ENCODE measurements at places on chromosomes 1 and 21.

GRCh38 chr1:234773936-234774677 lies 164.1 kb upstream of the IRF2BP2 start:
- no peak for DNase-seq

- no peak for DNase-seq
These were observed 20.4 kb downstream of the H3-3A start for GRCh38 chr1:226082959-226083301.

- no peak for DNase-seq
These were observed 6.1 kb upstream of the C4BPA start for GRCh38 chr1:207097871-207098324.

DNA sequence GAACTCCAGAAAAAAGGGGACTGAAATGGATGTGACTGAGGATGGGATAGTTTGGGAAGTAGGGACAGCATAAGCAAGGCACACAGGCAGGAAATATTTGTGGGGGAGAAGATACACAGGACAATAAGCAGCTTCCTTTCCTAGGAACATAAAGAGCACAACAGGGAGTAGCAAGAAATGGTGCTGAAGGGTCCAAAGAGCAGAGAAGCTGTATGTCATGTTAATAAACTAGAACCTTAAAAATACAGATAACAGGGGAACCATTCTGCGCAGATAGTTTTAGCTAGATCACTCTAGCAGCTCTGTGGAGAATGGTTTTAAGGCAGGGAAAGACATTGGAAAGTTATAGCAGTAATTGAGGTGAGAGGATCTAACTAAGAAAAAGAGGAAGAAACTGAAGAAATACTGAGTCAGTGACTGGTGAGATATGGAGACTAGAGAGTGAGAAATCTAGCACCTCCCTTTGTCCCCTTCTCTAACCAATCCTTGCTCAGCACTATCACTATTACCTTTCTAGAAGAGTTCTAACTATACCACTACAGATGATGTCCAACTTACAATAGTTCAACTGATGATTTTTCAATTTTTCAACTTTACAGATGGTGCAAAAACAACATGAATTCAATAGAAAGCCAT lies 95.0 kb downstream of the CDC42BPA start:
- no peak for DNase-seq

DNA sequence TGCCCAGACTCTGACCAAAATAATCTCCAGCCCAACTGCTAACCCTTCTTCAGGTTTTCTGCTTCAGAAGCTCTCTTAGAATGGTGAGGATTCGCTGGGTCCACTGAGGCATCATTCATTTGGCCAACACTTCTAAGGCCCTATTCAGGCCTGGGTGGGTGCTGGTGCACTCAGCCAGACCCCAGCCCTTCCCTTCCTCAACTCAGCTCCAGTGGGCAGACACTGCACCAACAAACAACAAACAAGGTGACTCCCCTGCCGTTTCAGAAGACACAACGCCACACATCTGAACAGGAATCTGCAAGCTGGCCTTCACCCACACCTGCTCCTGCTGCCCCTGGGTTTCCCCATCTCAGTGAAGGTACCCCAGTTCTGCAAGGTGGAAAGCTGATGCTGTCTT lies 6.0 kb downstream of the HEYL start:
- DNase-seq = no peak

- DNase-seq = no peak
These were observed 17.5 kb downstream of the TAL1 start for GRCh38 chr1:47214549-47214948.

- DNase-seq = no peak
These were observed 66.2 kb downstream of the ATP2B4 start for GRCh38 chr1:203692565-203693470.

GRCh38 chr1:18575620-18576019 lies 55.0 kb upstream of the PAX7 start:
- DNase-seq = no peak

DNA sequence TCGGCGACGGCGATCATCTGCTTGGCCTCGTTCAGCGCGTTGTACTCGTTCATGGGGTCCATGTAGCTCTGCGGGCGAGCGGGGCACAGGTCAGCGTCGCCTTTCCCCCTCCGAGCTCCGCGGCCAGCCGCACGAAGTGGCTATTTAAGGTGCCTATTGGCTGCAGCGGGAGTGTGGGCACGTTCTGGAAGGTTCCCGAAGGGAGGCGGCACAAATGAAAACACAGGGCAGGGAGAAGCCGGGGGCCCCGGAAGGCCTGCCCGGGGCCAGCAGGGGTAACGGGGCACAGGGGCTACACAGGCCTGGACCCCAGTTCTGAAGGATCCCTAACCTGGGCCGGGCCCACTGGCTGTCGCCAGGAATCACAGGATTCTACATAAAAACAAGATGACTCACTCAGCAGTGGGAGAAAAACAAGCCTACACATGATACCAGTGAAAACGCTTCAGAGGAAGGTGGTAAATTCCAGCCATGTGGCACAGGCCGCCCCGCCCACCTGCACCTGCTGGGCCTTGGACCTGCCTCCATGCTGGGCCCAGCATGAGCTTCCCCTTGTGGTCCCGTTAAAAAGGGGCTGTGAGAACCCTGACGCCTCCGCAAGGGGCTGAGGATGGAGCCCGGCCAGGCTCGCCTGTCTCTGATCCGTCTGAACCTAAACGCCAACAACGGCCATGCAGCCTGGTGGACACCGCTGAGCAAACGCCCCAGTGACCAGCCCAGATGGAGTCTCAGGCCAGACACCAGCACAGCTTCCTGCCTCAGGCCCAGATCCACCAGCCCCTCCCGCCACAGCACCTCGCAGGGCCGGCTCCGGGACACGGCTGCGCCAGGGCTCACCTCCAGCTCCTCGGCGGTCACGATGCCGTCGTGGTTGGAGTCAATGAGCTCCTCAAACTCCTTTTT lies 3.9 kb upstream of the TNFRSF4 start:
- DNase-seq = no peak

GRCh38 chr1:108077991-108078390 lies 113.0 kb upstream of the VAV3 start:
- DNase-seq = peak; percentile 30

GRCh38 chr1:6471970-6472368 lies 6.0 kb upstream of the TNFRSF25 start:
- no peak for DNase-seq

DNA sequence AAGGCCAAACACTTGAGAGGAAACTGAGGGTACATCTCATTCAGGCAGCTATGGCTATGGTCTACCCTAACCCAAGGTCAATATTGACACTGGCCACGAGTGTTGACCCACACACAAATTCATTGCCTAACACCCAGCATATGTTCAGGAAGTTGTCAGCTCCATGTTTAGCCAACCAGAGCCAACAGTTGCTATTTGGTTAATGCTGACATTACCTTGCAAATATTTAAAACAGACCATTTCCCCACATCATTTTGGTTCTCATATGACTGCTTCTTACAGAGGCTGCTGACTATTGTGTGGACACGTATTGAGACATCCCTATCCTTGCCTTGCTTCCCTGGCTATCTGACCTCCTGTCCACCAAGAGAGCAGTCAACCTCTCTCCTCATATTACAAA lies 97.3 kb downstream of the LMX1A start:
- DNase-seq = no peak

DNA sequence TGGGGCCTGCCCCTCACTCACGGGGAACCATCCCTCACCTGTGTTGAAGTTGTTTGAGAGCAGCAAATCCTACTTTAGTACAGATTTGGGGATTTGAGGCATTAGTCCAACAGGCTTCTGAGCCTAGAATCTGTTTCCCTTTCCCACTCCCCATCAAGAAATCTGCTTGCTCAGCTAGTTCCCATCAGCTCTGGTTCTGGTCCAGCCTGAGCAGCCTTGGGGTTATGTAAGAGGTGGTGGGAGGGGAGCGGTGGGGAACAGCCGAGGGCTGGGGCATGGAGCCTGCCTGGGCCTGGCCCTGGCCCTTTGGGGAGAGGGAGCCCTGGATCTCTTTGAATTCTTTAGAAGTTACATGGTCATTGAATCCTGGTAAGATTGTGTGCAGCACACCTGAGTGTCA lies 4.1 kb downstream of the GSTM5 start:
- DNase-seq = no peak

DNA sequence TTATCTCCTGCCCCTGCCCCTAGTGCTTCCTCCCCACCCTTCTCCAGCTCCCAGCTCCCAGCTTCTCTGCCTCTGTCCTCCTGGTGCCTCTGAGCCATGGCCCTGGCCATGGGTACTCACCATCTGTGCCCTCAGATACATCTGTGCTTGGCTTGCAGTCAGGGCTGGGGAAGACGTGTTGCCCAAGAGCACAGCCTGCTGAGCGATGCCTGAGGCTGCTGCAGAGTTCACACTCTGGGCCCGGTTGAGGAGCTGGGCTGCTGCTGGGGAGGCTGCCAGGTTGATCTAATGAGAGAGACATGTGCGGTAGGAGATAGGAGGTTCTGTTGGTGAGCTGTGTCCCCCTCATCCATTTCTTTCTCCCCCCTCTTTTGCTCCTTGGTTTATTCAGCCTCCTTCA lies 49.4 kb upstream of the A3GALT2 start:
- DNase-seq = no peak

DNA sequence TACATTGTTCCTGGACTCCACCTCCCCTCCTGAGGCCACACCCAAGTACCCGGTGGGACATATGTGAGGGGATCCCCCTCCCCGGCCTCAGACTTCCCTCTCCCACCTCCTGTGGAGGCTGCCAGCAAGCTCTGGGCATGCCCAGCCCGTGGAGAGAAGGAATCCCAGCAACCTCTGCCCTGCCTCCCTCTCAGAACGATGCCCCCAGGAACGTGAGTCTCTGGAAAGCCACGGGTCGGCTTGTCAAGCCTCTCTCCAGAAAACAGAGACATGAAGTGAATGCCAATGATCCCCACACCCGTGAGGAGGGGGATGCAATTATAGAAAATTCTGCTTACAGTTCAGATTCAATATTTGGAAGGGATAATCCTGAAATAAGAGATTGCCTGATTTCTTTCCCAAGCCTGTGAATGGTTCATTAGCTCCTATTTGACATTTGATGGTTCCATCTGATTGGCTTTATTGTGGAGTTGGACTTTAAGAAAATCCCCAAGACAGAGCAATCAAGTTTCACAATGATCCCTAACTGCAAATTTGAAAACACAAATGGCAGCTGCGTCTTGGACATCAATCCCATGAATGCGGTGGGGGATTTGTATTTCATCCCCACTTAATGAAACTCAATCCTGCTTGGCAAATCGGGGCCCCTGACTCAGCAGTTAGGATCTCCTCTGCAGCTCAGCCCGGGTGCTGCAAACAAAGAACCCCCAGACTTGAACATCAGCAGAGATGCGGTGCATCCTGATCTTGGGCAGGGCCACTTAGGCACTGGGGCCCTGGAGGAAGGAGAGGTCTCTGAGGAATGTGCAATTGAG lies 9.1 kb upstream of the GUCA2B start:
- DNase-seq = no peak

- no peak for DNase-seq
These were observed 48.0 kb upstream of the COG2 start for GRCh38 chr1:230594214-230594773.

DNA sequence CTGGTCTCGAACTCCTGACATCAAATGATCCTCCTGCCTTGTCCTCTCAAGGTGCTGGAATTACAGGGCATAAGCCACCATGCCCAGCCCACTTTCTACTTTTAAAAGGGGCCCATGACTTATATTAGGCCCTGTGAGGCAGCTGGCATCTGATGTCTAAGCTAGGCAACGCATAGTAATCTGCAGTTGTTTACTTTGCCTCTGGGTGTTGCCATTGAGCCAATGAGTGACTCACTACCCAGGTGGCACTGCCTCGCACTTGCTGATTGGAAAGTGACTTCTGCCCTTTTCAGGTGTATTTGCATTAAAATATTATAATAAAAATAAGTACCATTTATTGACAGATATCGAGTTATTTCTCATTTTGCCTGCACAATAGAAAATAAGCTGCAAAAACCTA lies 84.9 kb downstream of the KIF14 start:
- DNase-seq = peak; percentile 33

- no peak for DNase-seq
These were observed 36.8 kb downstream of the MAP10 start for GRCh38 chr1:232841823-232842565.

DNA sequence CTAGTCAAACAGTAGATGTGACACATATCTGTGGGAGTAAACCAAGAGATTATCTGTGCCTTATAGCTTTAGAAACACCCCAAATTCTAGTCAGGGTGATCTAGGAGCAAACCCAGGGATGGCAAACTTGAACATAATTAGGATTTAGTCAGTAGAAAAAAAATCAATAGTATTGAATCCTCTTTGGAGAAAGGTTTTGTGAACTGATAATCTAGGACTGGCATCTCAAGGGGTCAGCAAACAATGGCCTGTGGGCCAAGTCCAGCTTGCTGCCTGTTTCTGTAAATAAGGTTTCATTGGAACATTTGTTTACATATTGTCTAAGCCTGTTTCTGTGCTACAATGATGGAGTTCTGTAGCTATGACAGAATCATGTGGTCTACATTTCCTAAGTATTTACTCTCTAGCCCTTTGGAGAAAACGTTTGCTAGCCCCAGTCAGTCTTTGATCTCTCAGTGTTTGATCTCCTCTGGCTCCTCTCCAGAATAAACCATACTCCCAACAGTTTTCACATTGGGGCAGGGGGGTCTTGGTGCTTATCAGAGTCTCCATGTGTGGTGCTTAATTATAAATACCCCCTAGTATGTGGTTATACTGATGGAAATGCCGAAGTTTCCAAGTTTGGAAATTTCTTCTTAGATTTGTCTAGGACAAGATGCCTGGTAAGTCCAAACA lies 385.8 kb downstream of the NTNG1 start:
- DNase-seq = no peak

GRCh38 chr21:35426897-35427296 lies 377.8 kb upstream of the RUNX1 start:
- no peak for DNase-seq

DNA sequence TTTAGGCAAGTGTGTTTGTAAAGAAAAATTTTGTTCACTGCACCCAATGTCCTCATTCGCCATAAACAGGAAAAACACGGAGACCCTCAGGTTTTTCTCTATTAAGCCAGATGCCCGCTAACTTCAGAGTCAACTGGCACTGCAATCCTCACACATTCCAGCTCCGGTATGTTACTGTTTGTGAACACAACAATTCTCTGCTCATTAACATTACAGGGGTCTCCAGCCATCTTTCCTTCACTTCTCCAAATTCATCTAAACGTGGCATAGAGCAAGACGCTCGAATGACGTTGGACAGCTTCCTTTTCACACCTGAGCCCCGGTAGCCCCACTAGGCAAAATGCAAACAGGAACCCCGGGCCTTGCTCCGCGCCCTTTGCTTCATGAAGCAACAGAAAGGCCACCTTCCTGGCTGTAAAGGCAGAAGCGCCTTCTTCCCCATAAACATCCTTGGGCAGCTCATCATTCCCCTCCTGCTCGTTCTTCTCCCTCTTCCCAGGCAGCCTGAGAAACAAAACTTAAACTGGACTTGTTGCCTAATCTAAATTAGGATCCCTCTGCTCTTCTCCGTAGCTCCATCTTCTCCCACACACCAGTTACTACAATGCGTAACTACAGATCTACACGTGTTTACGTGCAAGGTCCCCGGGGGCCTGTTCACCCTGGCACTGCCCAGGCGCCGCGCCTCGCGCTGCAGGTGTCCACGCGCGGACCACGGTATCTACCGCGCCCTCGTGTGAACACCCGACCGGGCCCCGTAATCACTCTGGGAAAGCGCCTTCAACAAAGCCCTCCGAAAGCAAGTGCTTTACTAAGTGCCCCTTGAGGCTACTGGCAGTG lies 1.2 kb downstream of the LBR start:
- DNase-seq = peak; percentile 52
